ENCODE measurements at places on chromosomes 11 and 22.

- no peak for DNase-seq
Measured at GRCh38 chr11:79249295-79249993, 191.4 kb downstream of the TENM4 start.

- DNase-seq, result no peak
Measured at GRCh38 chr11:59559886-59560285, 48.5 kb downstream of the OR4D9 start.

DNA sequence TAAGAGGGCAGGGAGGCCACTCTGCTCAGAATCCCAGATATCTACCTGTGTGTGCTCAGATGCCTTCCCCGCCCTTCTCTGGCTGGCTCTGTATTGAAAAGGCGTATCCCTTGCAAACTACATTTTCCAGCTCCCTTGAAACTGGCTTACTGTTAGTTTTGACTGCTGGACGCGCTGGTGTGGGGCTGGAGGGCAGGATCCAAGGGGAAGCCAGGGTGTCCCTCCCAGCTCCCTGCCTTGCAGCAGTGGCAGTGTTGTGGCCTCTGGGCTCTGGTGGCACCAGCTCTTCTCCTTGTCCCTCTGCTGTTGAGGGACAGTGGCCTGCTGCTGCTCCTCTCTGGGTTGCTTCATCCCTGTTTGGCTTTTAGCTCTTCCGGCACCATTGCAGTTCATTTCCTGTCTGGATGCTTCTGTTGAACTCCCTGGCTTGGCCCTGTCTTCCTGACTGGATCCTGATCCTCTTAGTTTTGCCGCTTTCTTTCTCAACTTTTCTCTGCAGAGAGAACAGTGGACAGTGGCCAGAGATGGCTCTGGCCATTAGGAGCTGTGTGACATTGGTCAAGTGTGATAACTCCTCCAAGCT, 107.1 kb upstream of the PARVA start:
- no peak for DNase-seq

DNA sequence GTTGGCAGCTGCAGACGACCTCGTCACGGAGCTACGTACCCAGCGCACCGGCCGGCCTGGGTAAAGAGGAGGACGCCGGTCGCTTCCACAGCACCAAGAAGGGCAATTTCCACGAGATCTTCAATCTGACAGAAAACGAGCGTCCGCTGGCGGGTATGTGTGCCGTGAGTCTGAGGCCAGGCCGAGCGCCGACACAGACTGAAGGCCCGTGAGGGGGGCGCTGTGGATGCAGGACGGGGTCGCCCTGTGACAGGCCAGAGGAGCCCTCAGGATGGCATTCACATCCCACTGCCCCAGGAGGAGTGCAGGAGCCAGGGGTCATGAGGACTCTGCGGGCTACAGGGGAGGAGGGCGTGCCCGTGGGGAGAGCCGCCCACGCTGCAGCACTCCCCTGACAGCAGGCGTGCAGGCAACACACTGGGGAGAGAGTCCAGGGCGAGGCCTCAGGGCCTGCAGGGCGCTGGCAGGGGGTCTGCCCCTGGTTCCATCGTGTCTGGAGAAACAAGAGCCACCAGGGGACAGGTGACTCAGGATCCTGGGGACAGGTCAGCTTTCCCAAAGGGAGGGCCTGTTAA, 53.6 kb downstream of the GRAMD4 start:
- no peak for DNase-seq

DNA sequence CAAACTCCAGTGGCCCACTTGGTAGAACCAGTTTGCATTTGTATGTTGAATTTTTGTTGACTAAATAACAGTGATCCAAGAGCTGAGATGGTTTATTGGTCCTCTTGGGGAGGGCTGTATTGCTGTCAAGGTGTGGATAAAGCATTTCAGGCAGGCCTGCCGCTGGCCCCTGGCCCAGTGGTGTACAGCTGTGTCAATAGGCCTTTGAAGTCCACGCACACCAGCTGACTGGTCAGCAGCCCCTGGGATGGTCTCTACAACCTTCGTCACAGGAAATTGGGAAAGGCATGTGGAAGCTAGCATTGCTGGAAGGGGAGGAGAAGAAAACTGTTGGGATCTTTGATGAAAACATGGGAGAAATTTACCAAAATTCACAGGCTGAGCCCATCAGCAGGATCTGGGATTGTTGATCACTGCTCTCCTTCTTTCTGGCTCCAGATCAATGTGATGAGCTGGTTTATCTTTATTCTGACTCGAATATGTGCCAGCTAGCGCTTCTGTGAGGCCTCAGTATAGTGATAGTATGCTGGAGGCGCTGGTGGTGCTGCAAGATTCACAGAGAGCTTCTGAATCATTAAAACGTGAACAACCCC, 12.5 kb upstream of the E2F8 start:
- DNase-seq, result no peak

- DNase-seq, result no peak
Measured at GRCh38 chr11:99015634-99016454, 4.9 kb upstream of the CNTN5 start.

DNA sequence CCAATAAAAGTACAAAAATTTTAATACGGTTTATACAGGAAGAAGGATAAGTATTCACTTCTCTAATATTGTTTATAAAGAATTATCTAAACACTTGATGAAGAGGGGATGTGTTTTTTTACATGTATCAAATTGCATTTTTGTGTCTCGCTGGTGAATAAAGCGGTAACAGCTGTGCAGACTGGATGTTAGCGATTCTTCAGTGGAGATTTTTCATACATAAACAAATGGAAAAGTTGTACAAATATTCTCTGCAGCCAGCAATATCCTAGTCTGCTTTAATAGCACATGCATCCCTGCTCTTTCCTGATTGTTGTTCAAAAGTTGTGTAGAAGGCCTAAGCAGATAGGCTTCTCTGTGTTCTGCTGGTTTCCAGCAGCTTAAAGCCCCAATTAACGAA, 369.3 kb downstream of the SOX6 start:
- DNase-seq, result no peak

DNA sequence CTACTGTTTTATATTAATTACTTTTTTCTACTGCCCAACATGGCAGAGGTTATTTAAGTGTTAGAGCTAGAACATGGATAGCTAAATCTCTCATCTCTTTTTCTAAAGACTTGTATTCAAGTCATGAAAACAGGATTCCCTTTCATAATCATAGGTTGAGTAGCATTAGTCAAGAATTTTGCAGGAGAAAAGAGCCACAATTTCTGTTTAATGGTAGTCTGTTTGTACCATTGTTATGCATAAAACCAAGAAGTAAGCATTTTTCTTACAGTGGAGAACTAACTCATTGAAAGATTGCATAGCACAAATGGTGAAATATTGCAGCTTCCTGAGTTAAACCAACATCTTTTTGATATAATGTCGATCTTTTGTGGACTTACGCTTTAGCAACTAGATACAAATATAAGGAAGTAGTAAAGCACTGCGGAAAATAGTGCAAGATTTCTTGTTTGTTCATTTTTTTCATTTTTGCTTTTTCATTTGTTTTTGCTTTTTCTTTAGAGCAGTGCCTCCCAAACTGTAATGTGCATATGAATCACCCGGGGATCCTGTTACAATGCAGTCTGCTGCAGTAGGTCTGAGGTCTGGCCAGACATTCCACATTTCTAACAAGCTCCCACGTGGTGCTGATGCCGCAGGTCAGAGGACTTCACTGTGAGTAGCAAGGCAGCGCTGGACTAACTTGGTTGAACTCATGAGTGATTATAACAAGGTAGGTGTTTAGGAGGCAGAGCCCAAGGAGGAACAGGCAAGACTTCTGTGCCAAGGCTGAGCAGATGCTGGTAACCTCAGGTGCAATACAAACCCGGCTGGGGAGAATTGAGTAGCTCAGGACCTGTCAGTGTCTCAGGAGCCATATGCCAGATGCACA, 4.6 kb downstream of the ETS1 start:
- DNase-seq, result no peak

GRCh38 chr11:13786688-13787087, 118.2 kb downstream of the FAR1 start:
- no peak for DNase-seq
